ENCODE measurements at places on chromosomes 11 and 22.

- no peak for DNase-seq
Measured at GRCh38 chr22:36267058-36267457, 14.1 kb downstream of the APOL1 start.

- DNase-seq = no peak
Measured at GRCh38 chr22:37607935-37608476, 628 bp upstream of the GGA1 start.

DNA sequence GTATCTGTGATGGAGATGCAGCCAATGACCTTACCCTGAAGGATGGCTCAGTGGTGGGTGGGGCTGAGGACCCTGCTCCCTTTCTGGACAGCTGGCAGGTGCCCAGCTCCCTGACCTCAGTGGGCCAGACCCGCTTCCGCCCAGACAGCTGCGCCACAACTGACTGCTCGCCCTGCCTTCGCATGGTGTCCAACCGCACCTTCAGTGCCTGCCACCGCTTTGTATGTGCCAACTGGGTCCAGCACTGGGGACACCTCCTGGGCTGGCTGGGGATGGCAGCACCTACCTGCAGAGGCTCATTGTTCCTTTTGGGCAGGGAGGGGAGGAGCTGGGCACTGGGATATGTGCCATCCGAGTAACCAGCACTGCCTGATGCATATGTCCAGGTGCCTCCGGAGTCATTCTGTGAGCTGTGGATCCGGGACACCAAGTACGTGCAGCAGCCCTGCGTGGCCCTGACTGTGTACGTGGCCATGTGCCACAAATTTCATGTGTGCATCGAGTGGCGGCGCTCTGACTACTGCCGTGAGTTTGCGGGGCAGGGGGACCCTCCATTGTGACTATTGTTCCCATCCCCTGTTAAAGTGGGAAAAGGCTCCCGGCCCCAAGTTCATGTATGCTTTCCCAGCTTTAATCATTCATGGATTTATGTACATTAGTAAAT, 84.8 kb downstream of the OTOG start:
- DNase-seq = no peak

DNA sequence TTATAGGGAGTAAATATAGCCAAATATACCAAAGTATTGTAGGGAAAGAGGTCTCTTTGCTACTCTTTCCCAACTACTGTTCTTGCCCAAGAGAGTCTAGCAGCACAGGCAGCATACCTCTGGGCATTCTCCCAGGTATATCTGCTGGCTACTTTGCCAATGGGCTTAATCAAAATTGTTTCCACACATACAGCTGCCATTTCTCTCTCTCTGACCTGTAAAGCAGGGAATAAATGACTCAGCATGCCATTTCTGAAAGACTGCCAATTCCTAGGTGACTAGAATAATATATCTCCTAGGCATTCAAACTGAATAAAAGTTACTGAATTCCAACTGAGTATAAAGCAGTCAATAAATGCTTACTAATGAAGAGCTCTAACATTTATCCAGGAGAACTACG, 44.6 kb downstream of the RDX start:
- DNase-seq = no peak

DNA sequence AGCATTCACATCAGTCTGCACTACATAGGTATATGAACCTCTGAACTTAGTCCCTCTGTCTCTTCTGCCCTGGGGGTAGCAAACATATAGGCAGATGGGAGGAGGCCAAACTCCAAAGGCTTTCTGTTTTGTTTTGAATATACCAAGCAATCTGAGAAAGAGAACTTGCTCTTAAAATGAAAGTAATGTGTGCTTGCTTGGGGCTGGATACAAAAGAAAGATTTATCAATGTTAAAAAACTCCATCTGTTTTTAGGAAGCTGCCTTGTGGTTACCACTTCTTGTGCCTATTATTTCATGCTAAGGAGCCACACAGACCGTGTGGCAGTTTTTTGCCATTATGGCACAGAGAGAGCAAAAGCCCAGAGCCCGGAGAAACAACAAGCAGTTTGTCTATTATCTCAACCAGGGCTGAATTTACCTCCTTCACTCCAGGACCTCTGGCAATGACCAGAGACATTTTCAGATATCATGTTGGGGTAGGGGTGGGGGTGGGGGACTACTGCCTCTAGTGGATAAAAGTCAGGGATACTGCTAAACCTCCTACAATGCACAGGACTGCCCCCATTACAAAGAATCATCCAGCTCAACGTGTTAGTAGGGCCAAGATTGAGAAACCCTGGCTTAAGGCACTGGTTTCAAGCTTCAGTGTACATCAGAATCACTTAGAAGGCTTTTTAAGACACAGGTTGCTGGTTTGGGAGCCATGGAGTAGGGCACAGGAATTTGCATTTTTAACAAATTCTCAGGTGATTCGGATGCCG, 124.2 kb downstream of the APIP start:
- DNase-seq = no peak

GRCh38 chr11:17972987-17973386, 39.9 kb downstream of the SERGEF start:
- DNase-seq = no peak

- no peak for DNase-seq
Measured at GRCh38 chr22:49368221-49368975, 459.3 kb downstream of the BRD1 start.

DNA sequence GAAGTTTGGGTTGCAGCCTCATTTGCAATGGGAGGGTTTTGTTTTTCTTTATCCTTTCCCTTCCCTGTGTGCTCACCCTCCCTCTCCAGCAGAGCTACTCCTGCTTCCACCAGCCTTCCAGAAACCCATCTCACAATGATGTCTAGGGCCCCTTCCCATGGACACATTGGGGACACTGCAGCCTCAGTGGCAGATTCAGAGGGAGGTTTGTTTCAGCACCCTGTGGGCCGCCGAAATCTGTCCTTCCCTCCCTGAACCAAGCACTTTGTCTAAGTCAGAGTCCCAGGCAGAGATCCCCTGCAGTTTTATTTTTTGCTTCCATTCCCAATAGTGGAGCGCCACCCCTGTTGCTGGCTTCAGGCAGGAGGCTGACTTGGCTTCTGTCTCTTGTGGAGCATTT, 8.6 kb upstream of the SYNGR1 start:
- DNase-seq = no peak
